ENCODE measurements at places on chromosomes 16 and 17. TPM values are rescaled to one million over a fixed set of nuclear protein-coding genes. Genes with fewer than 3 reads are reported as not detected.
A peak's percentile ranks its signal among the peaks of the same experiment; 100 is the strongest.

- no peak for DNase-seq
Measured at GRCh38 chr16:86965840-86966550, 351.2 kb downstream of the C16orf95 start.

GRCh38 chr17:43734376-43734775, 24.2 kb downstream of the SOST start:
- no peaks in the 10 kb centered on the region for H3K27me3 ChIP-seq
- no peaks in the 10 kb centered on the region for H3K36me3 ChIP-seq
- H3K27ac ChIP-seq = no peak overlapping the region

DNA sequence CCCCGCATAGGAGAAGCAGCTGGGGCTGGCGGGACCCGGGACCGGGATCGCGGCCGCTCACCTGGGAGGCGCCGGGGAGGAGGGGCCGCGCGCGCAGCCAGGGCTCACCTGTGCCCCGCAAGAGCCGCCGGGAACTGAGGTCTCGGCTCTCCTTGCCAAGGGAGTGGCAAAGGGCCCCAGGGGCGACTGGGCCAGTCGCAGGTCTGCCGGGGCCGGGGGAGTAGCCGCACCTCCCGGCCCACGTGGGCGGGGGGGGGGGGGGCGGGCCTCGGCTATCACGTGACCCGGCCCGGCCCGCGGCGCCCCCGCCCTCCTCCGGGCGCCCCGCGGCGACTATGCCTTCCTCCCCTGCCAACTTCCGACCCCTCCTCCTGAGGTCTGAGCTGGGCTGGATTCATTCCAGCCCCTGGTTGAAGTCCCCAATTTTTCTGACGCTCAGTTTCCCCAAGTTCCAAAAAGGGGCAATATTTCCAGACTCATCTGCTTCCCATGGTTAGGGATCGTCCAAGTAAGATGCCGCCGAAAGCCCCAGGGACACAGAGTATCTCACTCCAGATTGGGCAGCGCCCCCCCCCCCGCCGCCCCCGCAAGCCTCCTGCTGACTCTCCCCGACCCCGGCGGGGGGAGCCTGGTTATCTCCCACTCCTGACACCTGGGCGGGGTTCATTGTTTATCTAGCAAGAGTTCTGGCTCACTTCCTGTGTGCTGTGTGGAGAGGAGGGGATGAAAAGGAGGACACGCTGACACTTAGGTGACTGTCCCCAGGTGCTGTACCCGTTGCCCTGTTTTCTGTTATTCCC, at the start of gene TMC6:
Gene TMC6 (minus strand): TSS at position 205 of the 800 bp plus-strand sequence. CDS start 1,923 bp downstream, outside the sequence.
- H3K27ac ChIP-seq = no peak within 1 kb of the TSS
- H3K4me1 ChIP-seq = peaks cover 27% of the 10 kb centered on the region
- peak; percentile 76 for DNase-seq
- H3K36me3 ChIP-seq = no peaks in the 10 kb centered on the region

DNA sequence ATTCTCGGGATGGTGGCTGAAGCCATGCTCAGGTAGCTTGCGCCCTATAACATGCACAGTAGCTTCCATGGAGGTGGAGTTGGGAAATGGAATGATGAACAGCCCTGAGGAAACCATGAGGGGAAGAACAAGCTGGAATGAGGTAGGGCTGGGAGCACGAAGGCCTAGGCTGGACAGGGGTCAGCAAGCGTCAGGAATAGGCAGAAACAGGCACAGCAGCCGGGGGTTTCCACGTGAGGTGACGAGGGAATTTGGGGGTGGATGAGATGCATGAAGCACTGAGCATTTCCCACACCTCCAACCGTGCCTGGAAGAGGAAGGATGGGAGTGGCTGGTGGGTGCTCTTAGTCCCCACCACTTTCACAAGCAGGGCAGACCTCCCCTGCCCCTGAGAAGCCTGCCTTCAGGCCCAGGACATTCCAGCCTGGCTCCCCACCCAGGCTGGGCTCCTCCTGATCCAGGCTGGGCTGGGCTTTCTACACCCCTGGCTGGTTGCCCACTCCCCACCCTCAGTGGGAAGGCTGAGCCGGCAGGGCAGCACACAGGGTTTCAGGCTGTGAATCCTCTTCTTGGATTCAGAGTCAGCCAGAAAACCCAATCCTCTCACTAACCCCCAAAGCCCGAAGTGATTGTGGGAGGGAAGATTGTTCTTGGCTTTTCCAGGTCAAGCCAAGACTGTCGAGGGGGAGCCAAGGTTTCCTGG, 21.9 kb downstream of the PLEKHG4 start:
- no peaks in the 10 kb centered on the region for H3K4me1 ChIP-seq
- DNase-seq = no peak
- no peak overlapping the region for H3K27ac ChIP-seq
- H3K36me3 ChIP-seq = no peaks in the 10 kb centered on the region
- peaks cover 8% of the 10 kb centered on the region for H3K27me3 ChIP-seq

- peak; percentile 90 for DNase-seq
- no peaks in the 10 kb centered on the region for H3K36me3 ChIP-seq
- H3K4me1 ChIP-seq = peaks cover 13% of the 10 kb centered on the region
- peaks cover 46% of the 10 kb centered on the region for H3K27me3 ChIP-seq
- H3K4me3 ChIP-seq = no peak overlapping the region
Measured at GRCh38 chr16:68445458-68445857, 2.9 kb downstream of the SMPD3 start.

DNA sequence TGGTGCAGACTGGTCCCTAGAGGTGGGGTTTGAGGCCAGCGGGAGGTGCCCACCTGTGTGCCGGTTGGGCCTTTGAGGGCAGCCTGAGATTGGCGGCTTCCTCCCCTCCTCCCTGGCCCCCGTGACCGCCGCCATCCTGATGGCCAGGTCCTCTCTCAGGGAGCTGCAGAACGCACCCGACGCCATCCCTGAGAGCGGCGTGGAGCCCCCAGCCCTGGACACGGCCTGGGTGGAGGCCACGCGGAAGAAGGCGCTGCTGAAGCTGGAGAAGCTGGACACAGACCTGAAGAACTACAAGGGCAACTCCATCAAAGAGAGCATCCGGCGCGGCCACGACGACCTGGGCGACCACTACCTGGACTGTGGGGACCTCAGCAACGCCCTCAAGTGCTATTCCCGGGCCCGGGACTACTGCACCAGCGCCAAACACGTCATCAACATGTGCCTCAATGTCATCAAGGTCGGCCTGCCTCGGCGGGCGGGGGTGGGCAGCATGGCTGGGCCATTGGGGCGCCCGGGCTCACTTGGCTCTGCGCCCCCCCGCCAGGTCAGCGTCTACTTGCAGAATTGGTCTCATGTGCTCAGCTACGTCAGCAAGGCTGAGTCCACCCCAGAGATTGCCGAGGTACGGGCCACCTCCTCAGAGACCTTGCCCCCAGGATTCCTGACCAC, 2.8 kb downstream of the GPS1 start:
- peaks cover 7% of the 10 kb centered on the region for H3K4me1 ChIP-seq
- H3K27ac ChIP-seq = no peak overlapping the region

GRCh38 chr16:75279305-75279704, 27.9 kb upstream of the BCAR1 start:
- H3K27ac ChIP-seq = no peak overlapping the region
- no peaks in the 10 kb centered on the region for H3K36me3 ChIP-seq
- no peak for DNase-seq
- H3K4me3 ChIP-seq = no peak overlapping the region

ULK2 gene
- total RNA-seq = 20.6 TPM

SYNGR3 gene
- 4.4 TPM for total RNA-seq

Data from neural progenitor cell (in vitro differentiated cells).